ENCODE measurements at places on chromosomes 16 and 17. TPM values are rescaled to one million over a fixed set of nuclear protein-coding genes. Genes with fewer than 3 reads are reported as not detected.

The TPPP3 gene
- 3.2 TPM for total RNA-seq

The PRSS36 gene
- 0.18 TPM for total RNA-seq

The SEPTIN12 gene
- not detected for total RNA-seq

The CDRT4 gene
- total RNA-seq, result 0.35 TPM

The AIPL1 gene
- total RNA-seq, result not detected

Data from myometrial cell (primary cell).